ENCODE measurements at places on chromosomes 12 and 14.

DNA sequence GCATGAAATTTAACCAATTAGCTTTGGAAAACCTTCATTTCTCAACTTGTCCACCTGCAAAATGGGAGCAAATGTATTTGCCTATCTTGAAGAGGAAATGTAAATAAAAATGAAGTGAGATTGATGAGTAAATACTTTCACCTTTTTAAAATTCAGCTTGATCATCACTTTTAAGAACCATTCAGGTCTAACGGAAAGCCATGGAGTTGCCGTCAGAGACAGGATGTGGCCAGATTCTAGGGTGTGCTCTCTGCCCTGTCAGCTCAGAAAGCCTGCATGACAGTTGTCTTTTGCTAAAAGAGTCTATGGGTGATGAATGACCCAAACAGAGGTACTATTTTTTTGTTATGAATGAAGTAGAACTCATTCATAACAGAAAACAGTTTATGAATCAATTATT is 104.3 kb upstream of the SLC35F4 start:
- peak; percentile 10 for DNase-seq

- no peak for DNase-seq
Measured at GRCh38 chr12:51941011-51941581, 10.4 kb upstream of the ACVR1B start.

GRCh38 chr12:119684711-119685369 is 16.9 kb downstream of the PRKAB1 start:
- no peak for DNase-seq

- no peak for DNase-seq
Measured at GRCh38 chr12:94169966-94170689, 21.8 kb downstream of the PLXNC1 start.

DNA sequence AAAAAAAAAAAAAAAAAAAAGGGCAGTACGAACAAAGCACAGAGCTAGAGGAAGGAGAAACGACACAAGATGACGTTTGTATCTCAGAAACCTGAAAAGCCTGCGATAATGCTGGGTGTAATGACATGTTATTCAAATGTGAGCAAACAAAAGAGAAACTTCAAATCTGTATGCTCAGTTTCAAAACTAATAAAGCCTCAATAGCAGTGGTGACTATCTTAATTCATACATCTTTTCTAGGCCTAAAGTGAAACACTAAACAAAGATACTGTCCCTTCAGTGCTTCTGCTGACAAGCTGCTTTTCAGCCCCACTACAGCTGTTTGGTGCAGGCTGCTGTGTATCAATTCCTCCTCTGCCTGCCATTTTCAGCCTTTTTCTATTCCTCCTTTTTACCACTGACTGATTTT is 15.8 kb downstream of the ITPR2 start:
- peak; percentile 46 for DNase-seq

DNA sequence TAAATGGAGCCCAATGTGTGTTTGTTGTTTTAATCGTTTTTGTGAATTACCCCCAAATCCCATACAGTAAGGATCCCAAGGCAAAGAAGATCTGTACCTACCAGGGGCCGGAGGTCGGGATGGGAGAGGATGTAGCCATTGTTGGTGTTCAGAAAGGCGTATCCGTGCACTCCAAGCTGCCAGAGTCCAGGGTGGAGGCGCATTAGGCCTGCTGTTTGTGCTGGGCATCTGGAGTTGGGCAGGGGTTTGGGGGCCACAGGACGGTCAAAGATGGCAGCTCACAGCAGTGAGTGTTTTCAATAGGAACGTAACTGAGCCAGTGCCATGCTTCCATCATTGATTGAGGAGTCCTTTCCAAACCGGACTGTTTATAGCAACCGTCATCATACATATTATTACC is 40.2 kb downstream of the CACNA2D4 start:
- no peak for DNase-seq

DNA sequence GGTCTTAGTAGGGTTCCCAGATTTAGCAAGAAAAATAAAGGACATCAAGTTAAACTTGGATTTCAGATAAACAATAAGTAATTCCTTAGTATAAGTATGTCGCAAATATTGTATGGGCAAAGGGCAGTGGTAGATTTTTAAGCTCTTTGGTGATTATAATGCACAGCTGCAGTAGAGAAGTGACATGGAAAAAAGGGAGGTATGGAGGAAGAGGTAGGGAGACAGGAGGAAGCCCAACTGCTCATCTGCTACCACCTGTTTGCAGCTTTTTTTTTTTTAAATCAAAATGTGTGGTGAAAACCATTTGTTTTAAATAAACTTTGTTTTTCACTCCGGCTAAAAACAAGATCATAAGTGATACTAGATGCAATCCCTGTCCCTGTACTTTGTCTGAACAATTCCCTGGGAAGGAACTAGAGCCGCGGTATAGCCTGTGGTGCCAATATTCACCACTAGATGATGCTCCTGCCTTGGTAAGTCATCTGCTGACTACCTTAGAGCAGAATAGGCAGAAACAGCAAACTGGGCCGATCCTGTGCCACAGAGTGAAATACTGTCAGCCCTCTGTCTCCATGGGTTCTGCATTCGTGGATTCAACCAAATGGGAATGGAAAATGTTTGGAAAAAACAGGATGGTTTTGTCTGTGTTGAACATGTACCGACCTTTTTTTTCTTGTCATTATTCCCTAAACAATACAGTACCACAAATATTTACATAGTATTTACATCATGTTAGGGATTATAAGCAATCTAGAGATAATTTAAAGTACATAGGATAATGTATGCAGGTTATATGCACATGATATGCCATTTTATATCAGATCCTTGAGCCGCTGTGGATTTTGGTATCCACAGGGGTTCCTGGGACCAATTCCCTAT is 62.4 kb upstream of the PLBD1 start:
- peak; percentile 75 for DNase-seq

- DNase-seq, result no peak
Measured at GRCh38 chr12:96237465-96238077, 43.4 kb downstream of the ELK3 start.

DNA sequence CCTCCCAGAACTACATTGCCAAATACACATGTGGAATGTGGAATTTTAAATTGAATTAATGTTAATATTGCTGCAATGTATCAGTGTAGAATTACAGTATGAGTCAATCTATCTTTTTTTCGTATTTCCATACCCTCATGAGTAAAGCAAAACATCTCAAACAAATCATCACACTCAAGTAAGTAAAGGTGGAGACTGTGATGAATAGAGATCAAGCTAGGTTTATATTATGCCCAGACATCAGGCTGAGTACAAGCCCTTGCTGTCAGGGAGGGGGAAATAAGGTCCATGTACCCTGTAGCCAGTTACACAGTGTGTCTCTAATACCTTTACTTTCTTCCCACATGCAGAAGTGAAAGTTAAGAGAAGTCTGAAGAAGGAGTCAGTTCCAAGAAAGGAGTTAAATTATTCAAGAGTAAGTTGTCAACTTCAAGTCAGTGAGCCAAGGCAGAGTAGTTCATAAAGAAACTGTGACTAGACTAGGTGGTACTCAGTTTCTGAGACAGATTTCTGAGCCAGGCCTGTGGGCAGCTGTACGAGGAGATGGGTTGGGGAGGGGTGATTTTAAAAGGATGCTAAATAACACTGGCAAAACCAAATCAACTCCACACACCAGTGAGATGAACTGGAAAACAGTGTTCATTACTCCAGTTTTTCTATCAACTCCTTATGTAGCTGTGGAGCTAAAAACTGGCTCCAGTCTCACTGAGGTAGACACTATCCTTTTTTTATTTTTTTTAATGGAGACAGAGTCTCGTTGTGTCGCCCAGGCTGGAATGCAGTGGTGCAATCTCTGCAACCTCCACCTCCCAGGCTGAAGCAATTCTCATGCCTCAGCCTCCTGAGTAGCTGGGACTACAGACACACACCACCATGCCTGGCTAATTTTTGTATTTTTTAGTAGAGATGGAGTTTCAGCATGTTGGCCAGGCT is 23.8 kb upstream of the STK38L start:
- DNase-seq, result peak; percentile 82

- peak; percentile 46 for DNase-seq
Measured at GRCh38 chr14:46490238-46490685, 161.3 kb downstream of the RPL10L start.

- no peak for DNase-seq
Measured at GRCh38 chr12:484096-484495, 24.4 kb downstream of the B4GALNT3 start.

DNA sequence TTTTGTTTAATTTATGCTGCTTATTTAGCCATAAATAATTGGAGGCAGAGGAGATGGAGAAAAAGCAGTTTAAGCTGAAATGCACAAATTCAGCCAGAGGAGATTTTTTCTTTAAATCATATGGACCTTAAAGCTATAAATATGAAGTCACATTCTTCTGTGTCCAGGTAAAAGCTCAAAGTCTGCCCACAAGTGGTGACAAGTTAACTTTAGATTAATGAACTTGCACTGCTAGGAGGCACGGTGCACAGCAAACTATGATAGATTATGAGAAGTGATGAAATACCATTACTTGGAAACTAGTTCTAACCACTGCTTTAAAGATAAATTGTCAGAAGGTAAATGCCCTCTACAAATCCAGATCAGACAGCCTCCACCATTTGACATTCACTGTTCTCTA is 69.0 kb downstream of the IFT81 start:
- no peak for DNase-seq

GRCh38 chr12:27025116-27025515 is 2.8 kb downstream of the MED21 start:
- no peak for DNase-seq

GRCh38 chr12:24233519-24234246 is 284.2 kb upstream of the SOX5 start:
- DNase-seq, result no peak

DNA sequence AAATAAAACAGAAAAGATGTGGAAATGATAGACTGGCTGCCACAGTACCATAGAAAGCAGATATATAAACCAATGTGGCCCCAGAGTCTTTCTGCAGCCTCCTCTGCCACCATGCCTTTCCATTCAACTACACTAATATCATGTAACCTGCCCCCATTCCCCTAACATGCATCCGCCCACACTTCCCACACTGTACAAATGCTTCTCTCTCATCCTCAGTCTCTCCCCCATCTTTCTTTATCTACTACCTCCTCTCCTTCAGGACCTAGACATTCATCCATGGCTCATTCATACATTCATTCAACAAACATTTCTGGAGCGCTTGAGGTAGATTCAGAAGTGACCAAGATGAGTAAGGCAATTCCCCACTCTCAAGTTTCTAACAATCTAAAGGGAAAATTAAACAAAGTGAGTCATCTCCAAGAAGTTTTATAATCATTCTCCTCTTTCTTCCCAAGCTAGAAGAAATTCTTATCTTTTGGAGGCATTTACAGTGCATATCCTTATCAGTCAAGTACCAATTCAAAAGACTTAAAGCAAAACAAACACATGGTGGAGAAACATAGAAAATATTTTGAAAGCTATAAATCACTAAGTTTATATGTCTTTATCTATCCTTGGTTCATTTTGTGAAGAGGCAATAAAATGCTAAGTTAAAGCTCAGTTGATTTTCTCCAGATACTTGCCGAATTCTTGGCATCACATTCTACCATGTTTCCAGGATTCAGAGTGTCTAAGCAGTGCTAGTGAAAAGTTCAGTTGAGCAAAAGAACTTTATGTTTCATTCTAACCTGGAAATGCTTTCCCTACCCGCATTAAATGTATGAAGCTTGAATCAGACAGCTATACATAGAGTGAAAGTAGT is 70.5 kb upstream of the FRMD6 start:
- DNase-seq, result no peak

DNA sequence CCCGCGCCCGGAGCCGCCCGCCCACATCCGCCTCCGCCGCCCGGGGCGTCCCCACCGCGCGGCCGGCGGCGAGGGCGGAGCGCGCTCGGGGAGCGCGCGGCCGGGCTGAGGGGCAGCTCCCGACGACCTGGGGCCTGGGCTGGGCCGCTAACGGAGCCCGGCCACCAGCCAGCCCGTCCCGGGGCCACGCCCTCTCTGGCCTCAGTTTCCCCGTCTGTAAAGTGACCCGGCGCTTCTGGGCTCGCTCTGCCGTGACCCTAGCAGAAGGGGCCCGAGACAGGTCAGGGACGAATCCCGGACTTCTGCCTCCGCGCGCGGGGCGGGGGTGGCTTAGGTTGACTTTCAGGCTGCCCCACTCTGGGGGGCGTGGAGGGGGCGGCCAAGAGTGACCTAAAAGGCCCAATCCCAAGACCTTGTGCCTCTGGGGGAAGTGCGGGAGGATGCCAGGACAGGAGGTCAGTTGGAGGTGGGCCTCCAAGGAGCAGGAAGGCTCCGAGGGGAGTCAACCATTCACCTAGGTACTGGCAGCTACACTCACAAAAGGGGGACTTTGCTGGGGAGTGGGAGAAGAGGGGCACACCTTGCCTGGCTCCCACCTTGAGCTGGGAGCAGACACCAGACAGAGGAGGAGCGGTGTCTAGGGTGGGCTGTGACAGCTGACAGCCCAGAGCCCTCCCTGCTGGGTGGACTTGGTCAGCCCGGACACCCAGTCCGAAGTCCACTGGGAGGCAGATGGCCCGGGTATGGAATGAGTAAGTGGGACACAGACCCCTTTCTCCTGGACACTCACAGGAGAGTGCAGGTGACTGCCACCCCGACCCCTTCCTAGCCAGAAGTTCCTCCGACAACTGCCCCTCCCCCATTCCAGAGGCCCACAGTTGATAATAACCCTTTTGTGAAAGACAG is 486 bp upstream of the AKT1 start:
- peak; percentile 66 for DNase-seq

DNA sequence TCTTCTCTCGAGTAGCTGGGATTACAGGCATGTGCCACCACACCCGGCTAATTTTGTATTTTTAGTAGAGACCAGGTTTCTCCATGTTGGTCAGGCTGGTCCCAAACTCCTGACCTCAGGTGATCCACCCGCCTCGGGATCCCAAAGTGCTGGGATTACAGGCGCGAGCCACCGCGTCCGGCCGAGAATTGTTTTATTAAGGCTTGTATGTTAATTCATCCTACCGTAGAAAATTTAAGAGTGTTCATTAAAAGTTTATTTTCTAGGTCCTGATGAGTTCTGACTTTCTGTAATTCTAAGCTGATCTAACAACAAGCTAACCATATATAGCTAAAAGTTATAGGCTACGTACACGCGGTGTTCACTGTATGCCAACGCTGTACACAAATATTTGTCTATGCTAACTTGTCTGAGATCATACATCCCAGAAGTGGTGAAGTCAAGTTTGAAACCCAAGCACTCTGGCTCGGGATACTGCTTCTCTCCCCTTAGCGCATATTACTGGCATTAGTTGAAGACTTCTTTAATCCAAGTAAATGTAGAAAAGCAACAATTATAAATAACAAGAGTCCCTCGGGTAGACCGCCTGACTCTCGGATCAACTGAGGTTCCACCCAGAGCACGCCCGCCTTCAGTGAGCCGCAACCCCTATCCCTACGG is 570 bp upstream of the MRPS35 start:
- DNase-seq, result peak; percentile 51
